Cortex of kidney (tissue), 1 donor: ENCODE measurements at places on chromosomes 5 and 9.

DNA sequence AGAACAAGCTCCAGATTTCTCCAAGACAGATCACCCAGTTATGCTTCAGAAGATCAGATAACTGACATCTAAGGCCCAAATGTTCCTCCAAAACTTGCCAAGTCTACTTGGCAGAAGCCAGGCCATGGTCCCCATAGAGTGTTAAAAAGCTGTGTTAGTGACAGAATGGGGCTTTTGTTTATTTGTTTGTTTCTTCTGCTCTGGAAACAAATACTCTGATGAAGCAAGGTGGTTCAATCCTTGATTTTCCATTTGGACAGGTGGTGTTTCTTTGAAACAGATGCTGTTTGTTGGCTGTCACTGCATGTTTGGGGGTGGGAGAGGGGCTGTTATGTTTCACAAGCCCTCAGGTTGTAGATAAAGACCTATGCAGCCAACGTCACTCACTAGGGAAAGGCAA, 264.0 kb downstream of the FAM114A2 start:
- DNase-seq, result no peak

- DNase-seq, result no peak
Observed at GRCh38 chr9:26781906-26782305, 110.7 kb downstream of the CAAP1 start.

GRCh38 chr5:15074651-15075050, 203.1 kb upstream of the ANKH start:
- DNase-seq, result no peak

DNA sequence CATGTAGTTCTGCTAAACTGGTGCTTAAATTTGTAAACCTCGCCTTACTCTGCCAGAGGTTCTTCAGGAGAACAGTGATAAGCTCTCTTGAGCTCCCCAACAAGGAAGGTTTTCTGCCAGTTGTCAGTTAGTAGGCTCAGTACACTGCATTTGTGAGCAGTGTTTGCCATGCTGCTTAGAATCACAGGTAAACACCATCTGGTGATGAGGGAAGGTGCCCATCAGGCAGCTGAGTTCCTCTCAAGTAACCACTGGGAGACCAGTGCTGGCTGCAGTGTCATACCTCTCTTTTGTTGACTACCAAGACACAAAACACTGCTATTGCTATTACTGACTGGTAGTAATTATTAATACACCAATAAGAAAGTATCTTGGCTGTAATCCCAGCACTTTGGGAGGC, 186.2 kb upstream of the OTULINL start:
- DNase-seq, result no peak

DNA sequence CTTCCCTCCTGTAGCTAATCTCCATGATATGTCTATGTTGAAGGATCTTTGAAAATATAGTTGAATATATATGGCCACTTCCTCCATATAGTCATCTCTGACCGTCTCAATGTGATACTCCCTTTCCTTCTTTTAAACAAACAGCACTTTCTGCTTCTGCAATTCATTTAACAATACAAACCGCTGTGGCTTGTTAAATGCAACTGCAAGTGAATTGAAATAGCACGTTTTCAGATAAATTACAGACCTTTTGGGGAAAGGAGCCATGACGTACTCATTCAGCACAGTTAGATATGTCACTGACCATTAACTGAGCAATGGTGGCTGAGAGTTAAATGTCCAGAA, 82.5 kb downstream of the FBXO38 start:
- no peak for DNase-seq

- DNase-seq, result no peak
Observed at GRCh38 chr9:133589454-133590227, 19.5 kb downstream of the FAM163B start.

GRCh38 chr9:69317081-69317480, 7.9 kb upstream of the ENTREP1 start:
- no peak for DNase-seq

DNA sequence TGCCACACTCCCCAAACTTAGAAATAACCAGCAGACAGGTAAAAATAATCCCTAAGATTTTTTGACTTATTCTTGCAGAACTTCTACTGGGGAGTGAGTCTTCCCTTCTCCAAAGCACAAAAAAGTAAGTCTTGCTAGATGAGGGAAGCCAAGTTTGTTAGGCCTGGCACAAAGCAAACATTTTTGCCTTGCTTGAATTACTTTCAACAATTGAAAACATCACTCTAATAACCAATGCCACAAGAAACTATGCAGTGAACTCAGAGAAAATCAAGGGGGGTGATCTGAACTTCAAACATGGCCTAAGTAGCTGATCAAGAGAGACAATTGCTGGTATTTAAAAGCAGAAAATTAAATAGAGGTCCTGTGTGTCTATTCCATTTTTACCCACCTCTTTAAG, 123.6 kb upstream of the SLC1A3 start:
- DNase-seq, result no peak

DNA sequence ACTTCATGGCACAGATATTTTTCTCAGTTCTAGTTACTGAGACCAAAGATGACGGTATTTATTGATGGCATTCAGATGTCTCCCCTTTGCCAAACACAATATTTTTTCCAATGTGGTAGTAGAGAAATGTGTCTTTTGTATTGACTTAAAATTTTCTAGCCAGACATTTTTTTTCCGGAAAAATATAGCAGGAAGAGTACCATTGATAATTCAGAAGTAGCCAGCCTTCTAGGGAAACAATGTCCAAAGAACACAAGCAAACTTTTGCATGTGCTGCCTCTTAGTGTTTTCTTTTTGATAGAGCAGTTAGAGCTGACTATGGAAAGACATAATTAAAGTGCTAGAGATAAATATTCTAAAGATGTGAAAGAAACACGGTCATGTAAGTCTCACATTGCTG, 231.4 kb downstream of the MARCHF11 start:
- no peak for DNase-seq
